ENCODE measurements at places on chromosomes 7 and 10. TPM values are rescaled to one million over a fixed set of nuclear protein-coding genes. Genes with fewer than 3 reads are reported as not detected.

DNA sequence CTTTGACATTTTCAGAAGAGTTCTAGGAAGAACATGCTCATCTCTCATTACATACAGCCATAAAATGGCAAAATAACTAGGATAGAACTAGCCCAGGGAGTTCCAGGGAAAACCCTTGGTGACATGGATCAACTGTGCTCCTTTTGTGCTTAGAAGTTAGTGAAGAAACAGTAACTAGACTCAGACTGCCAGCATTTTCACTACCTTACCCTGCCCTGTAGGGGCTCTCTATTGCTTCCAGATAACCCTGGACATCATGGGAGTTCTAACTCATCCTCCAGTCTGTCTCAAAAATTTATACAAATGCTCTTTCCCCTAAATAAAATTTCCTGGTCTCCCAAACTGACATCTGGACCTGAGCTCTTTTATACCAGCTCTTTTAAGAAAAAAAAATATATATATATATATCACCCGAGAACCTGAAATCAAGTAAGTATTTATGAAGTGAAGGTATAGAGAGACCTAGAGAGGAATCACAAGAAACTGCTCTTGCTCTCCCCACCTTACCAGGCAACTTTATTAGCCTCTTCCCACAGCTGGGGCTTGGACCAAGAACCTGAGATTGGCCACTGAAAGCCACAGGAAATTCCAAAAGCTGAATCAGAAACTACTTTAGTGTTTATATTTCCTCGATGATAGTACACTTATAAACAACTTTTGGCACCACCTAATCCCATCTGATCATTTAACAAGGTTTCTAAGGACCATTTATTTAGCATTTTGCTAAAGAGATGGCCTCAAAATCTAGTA, 101.4 kb downstream of the RELN start:
- no peak overlapping the region for H3K4me3 ChIP-seq
- DNase-seq, result no peak
- H3K27me3 ChIP-seq, result no peaks in the 10 kb centered on the region

- no peaks in the 10 kb centered on the region for H3K27me3 ChIP-seq
- no peak for DNase-seq
- H3K4me3 ChIP-seq, result no peak overlapping the region
These were observed 277.6 kb upstream of the SORCS1 start for GRCh38 chr10:107442035-107442505.

DNA sequence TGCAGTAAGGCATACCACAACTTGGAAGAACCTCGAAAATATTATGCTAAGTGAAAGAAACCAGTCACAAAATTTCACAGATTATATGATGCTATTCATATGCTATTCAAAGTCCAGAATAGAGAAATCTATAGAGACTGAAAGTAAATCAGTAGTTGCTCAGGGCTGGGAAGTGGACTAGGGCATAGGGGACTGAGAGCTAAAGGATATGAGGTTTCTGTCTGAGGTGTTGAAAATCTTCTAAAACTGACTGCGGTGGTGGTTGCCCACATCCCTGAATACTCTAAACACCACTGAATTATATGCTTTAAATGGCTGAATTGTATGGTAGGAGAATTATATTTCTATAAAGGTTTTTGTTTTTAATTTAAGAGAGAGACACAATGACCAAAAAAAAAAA, 161.3 kb downstream of the ELAPOR2 start:
- H3K4me3 ChIP-seq, result no peak overlapping the region
- no peak overlapping the region for H3K27ac ChIP-seq
- H3K27me3 ChIP-seq, result no peaks in the 10 kb centered on the region

Gene FAM149B1
- total RNA-seq, result 18.3 TPM

GRCh38 chr10:32454148-32454547, 8.2 kb downstream of the CCDC7 start:
- no peak overlapping the region for H3K27ac ChIP-seq
- H3K4me3 ChIP-seq, result no peak overlapping the region
- H3K4me1 ChIP-seq, result no peaks in the 10 kb centered on the region

DNA sequence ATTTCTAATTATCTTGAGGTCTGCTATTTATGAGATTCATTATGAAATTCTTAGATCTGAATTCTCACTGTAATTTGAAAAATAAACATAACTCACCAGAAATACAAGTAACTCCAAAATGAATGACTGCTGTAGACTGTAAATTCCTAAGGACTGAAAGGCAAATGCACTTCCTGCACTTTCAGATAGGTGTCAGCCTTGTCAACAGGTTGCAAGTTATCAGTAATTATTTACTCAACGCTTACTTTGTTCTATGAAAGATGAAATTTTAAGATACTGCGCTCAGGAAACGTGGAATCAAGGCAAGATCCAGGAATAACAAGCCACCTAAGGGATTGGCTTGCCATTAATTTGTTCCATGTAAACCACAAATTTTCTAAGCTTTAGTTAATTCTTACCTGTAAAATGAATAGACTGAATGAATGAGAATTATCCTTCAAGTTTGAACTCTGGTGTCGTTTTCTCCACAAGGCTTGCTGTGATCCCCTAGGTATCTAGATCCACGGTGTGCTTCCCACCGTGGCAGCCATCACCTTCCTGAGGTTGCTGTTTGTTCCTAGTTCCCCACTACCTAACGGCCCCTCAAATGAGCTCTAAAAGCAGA, 12.6 kb downstream of the DHX32 start:
- H3K27me3 ChIP-seq, result no peaks in the 10 kb centered on the region
- H3K36me3 ChIP-seq, result peaks cover 17% of the 10 kb centered on the region

Gene LRIT1
- total RNA-seq, result not detected

DNA sequence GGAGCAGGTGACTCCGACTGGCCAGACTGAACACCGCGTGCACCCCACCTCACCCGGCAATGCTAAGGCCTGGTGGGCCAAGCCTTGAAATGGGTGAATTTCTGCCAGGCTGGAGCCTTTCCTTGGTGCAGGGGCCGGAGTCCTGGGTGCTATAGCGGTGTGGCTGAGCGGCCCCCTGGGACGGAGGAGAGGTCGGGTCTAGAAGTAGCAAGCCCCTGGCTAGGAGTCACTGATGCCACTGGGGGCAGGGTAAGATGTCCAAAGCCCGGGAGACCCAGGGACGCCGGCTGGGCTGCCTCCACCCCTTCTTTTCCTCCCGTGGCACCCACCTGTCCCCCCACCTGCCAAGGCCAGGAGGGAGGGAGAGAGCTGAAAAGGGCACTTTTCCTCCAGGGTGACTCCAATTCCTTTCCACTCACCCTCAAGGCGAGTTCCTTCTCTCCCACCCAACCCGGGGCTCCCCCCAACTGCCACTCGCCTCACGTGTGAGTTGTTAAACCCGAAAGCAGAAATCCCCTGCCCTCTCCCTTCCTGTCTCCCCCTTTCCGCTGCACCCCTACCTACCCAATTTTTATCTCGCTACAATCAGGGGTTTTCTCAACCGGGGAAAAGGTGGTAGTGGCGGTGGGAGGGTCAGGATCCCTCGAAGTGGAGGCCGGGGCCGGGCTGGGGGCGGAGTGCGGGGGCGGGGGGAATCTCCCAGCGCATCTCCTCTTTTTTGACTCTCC, 6.0 kb upstream of the GATA3 start:
- no peak overlapping the region for H3K27ac ChIP-seq
- H3K4me1 ChIP-seq, result peaks cover 62% of the 10 kb centered on the region
- peaks cover 100% of the 10 kb centered on the region for H3K27me3 ChIP-seq
- no peaks in the 10 kb centered on the region for H3K36me3 ChIP-seq

Gene GPER1
- total RNA-seq, result 2.6 TPM

DNA sequence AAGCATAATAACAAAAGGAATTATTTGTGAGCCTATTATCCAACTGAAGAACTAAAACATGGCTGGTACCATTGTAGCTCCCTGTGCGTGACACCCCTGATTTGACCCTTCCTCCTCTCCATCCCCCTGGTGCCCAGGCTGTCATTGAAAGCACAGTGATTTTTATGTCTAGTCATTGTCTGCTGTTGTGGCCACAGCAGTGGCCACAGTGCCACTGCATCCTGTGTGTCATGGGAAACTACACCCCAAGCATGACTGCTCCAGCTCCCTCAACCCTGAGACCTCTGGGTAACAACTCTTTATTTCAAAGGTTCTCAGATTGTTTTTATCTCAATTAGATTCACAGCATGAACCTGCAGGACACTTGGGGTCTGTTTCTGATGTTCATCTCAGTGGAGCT, 52.0 kb downstream of the ERLIN1 start:
- H3K4me1 ChIP-seq, result no peaks in the 10 kb centered on the region
- H3K36me3 ChIP-seq, result no peaks in the 10 kb centered on the region
- no peaks in the 10 kb centered on the region for H3K27me3 ChIP-seq

DNA sequence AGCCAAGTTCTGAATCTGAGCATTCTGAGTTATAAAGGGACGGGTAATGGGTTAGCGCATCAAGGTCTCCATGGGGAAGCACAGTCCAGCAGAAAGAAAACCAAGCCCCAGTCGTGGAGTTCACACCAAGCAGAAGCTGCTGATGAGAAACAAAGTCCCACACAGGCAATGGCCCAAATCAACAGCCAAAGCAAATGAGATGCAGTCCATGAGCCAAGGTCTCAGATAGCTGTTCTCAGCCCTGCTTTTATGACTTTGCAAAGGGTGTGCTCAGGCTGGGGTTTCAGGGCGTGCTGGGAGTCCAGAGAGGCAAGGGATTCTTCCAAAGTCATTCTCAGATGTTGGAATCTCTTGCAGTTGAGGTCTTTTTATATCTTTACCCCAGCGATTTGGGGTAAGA, 32.0 kb downstream of the THNSL1 start:
- H3K4me3 ChIP-seq, result no peak overlapping the region
- no peak overlapping the region for H3K27ac ChIP-seq
- H3K4me1 ChIP-seq, result peaks cover 16% of the 10 kb centered on the region
- no peaks in the 10 kb centered on the region for H3K36me3 ChIP-seq

Gene AGR2
- 8.5 TPM for total RNA-seq

Gene NAT16
- not detected for total RNA-seq

Gene CCDC172
- total RNA-seq, result not detected

DNA sequence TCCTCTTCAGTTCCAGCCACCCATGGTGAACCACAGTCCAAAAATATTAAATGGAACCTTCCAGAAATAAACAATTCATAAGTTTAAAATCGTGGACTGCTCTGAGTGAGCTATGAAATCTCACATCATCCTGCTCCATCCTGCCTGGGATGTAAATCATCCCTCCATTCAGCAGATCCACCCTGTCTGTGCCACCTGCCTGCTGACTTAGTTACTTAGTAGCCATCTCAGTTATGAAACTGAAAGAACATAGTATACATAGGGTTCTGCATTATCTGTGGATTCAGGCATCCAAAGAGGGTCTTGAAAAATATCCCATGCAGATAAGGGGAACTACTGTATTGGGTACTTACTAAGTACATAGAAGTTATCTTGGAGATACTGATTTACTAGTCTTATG, 89.0 kb downstream of the ST8SIA6 start:
- no peak for DNase-seq
- no peak overlapping the region for H3K27ac ChIP-seq
- no peaks in the 10 kb centered on the region for H3K27me3 ChIP-seq
- no peaks in the 10 kb centered on the region for H3K36me3 ChIP-seq

DNA sequence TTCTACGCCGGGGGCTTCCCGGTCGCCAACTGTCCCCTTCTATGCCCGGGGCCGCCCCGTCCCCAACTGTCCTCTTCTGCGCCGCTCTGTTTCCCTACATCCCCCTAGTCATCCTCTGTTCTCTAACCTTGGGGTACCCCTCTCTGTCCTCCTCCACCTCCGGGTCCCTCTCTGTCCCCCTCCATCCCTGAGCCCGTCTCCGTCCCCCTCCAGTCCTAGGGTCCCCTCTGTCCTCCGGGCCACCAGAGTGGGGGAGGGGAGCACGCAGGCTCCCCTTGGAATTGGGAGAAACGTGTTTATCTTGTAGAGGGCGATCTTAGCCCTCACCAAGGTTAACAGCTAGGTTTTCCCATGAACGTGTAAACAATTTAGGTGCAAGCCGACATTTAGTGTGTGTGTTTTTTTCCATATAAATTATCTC, 852 bp upstream of the KLF6 start:
- H3K27ac ChIP-seq, result peak overlapping the region; percentile 100
- DNase-seq, result no peak
- peaks cover 18% of the 10 kb centered on the region for H3K4me1 ChIP-seq
- peak overlapping the region; percentile 96 for H3K4me3 ChIP-seq
- H3K27me3 ChIP-seq, result no peaks in the 10 kb centered on the region
- peaks cover 10% of the 10 kb centered on the region for H3K36me3 ChIP-seq

Gene GAD2
- total RNA-seq, result not detected

Gene CYP2C19
- 0.68 TPM for total RNA-seq

GRCh38 chr7:134772401-134772800, 7.0 kb upstream of the CALD1 start:
- H3K4me1 ChIP-seq, result peaks cover 3% of the 10 kb centered on the region
- H3K4me3 ChIP-seq, result no peak overlapping the region
- H3K27ac ChIP-seq, result no peak overlapping the region
- H3K36me3 ChIP-seq, result no peaks in the 10 kb centered on the region

- no peak overlapping the region for H3K4me3 ChIP-seq
- no peaks in the 10 kb centered on the region for H3K27me3 ChIP-seq
- H3K36me3 ChIP-seq, result no peaks in the 10 kb centered on the region
These were observed 177.2 kb downstream of the BUB3 start for GRCh38 chr10:123331438-123331837.

GRCh38 chr10:125340903-125341302, 180.5 kb upstream of the CTBP2 start:
- H3K36me3 ChIP-seq, result no peaks in the 10 kb centered on the region
- H3K27ac ChIP-seq, result no peak overlapping the region
- peaks cover 5% of the 10 kb centered on the region for H3K27me3 ChIP-seq
- H3K4me3 ChIP-seq, result no peak overlapping the region
- no peak for DNase-seq
- H3K4me1 ChIP-seq, result no peaks in the 10 kb centered on the region

- H3K27ac ChIP-seq, result no peak overlapping the region
- DNase-seq, result no peak
These were observed 216.3 kb downstream of the ADARB2 start for GRCh38 chr10:1520909-1521565.
